ENCODE measurements at places on chromosomes 2 and 18.

DNA sequence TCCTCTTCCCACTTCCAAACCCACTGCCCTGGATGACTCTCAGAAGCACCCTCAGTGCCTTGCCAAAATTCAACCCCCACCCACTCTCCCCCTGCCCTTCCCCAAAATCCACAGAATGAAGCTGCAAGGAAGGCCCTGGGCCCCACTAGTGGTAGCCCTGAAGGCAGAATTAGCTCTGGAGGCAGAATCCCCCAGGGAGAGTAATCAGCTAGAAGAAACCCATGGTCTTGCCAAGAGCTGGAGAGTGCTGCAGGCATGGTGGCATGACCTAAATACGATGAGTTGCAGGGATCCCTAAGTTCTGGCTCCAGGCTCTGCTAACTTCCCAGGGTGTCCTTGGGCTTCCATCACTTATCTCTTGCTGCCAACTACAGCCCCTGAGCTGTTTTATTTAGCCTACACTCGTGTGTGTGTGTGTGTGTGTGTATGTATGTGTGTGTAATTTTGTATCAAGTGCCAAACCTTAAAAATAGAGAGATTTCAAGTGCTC, 7.9 kb downstream of the GAD1 start:
- no peak for DNase-seq

- no peak for DNase-seq
Measured at GRCh38 chr2:7075834-7076233, 158.6 kb downstream of the RNF144A start.

DNA sequence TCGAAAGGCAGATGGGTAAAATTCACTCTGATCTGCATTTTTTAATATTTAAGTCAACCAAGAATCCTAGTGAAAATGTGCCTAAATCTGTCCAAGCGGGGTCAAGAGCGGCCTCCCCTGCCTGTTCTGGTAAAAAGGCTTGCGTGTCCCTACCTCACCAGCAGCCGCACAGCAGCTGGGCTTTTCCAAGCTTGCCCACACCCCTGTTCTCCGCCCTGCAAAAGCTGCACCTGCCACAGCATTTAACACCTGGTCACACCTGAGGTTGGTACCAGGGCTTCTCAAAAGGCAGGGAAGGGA, 25.8 kb upstream of the TMEM182 start:
- no peak for DNase-seq

GRCh38 chr18:5388896-5389295, 93.4 kb upstream of the ZBTB14 start:
- no peak for DNase-seq

- no peak for DNase-seq
Measured at GRCh38 chr2:109046925-109047508, 58.0 kb upstream of the EDAR start.

GRCh38 chr2:11169333-11169732, 14.1 kb downstream of the SLC66A3 start:
- DNase-seq, result no peak

- DNase-seq, result peak; percentile 6
Measured at GRCh38 chr2:54422072-54422581, 34.0 kb upstream of the SPTBN1 start.

GRCh38 chr2:72425996-72426395, 278.3 kb upstream of the CYP26B1 start:
- DNase-seq, result no peak

DNA sequence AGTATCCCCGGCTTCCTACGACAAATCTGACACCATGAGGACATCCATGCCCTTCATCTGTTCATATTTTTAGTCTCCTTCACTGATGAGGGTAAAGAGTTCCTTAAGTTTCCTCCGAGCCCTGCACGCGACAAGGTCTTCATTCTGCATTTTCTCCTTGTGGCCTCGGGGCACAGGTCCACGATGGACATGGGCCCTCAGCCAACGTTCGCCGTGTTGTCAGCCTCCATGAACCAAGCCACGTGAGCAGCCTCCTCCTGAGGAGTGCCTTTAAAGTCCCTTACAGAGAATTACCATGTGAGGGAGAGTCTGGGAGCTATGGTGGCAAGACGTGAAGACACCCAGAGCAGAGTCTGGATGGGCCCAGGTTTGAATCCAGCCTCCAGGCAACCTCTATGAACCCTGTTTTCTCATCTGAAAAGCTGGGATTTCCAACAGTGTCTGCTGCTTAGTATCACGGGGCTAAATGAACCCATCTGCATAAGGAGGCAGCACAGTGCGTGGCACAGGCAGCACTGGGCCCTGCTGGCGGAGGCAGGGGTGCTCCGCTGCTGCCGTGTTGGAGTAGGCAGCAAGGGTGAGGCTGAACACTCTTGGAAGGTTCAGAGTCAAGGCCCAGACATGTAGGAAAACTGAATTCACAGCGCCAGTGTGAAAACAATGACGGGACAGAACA, 54.1 kb downstream of the EIPR1 start:
- no peak for DNase-seq

DNA sequence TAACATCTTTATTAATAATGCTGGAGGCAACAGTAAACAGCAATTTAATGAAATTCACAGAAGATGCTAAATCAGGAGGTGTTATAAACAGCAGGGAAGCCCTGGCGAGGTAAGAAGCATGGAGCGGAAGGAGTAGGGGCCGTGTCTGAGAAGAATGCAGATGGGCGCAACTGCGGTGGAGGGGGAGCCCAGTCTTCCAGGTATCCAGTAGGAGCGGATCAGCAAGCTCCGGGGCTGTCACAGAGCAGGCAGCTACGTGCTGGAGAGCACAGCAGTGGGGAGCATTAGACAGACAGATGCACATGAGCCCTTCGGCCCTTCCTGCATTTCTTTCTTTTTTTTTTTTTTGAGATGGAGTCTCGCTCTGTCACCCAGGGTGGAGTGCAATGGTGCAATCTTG, 82.3 kb downstream of the SH3RF3 start:
- no peak for DNase-seq

DNA sequence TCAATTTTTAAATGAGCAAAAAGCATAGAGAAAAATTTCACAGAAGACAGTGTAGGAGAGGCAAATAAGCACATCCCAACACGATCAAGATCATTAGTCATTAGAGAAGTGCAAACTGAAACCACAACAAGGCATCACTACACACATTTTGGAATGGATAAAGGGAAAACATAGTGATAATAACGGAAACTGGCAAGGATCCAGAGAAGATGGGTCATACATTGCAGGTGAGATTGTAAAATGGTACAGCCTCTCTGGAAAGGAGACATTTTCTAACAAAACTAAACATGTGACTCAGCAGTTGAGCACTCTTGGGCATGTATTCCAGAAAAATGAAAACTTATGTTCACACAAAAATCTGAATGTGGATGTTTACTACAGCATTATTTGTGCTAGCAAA, 98.3 kb upstream of the TMEM17 start:
- DNase-seq, result peak; percentile 43

DNA sequence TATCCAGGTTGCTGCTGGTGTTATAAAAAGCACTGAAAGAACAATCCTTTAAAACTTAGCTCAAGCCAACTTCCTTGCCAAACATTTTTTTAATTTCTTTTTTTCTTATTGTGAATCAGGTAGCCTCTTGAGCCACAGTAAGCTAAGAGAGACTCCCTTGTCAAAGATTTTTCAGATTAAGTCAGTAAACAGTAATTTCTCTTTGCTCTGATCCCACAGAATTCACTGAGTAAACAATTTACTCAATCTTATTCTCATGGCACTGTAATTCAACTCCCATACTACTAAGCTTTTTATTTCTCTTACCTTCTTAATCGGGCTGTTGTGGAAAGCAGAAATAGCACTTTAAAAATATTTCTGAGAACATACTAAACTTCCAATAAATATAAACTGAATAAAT, 82.7 kb downstream of the C2orf74 start:
- DNase-seq, result no peak

GRCh38 chr2:25341753-25342371, at the start of gene DNMT3A:
DNMT3A (minus strand) TSS chr2:25341925; CDS start chr2:25313984, 27,941 bp downstream.
- peak; percentile 57 for DNase-seq

DNA sequence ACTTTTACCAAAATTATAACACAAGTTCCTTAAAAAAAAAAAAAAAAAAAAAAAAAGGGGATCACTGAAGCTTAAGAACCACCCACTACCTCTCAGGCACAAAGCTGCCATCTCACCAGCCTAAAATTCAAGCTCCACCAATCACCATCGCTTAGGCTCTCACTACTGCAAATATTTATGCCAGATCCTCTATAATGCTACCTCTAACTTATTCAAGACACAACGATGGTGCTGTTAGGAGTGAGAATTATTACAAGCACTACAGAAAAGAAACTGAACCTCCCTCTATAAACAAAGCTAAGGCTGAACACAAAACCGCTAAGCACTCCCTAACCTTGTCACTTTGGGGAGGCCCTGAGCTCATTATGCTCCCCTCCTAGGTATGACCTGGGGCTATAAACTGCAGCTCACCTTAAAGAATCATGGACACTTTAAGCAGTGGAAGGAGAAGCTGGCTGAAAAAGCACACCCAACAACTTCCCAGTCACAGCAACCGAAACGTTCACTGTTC, 3.6 kb downstream of the FZD5 start:
- peak; percentile 83 for DNase-seq

GRCh38 chr18:58058720-58059119, 14.7 kb downstream of the NEDD4L start:
- peak; percentile 57 for DNase-seq

DNA sequence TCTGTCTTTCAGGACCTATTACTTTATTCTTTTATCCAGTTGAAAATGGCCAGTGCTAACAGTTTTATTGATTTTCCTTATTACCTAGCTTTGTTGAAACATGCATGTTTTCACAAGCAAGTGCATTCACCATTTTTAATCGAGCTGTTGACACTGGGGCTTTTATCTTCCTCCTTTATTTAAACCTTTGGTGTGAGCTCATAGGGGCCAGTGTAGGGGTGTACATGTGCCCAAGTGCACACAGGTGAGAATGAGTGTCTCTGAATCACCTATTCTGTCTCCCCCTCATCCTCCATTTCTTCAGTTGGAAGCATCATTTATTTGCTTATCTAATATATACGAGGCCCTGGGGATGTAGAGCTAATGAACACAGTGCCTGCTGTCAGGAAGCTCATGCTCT, 199.1 kb downstream of the PRKCE start:
- DNase-seq, result no peak

DNA sequence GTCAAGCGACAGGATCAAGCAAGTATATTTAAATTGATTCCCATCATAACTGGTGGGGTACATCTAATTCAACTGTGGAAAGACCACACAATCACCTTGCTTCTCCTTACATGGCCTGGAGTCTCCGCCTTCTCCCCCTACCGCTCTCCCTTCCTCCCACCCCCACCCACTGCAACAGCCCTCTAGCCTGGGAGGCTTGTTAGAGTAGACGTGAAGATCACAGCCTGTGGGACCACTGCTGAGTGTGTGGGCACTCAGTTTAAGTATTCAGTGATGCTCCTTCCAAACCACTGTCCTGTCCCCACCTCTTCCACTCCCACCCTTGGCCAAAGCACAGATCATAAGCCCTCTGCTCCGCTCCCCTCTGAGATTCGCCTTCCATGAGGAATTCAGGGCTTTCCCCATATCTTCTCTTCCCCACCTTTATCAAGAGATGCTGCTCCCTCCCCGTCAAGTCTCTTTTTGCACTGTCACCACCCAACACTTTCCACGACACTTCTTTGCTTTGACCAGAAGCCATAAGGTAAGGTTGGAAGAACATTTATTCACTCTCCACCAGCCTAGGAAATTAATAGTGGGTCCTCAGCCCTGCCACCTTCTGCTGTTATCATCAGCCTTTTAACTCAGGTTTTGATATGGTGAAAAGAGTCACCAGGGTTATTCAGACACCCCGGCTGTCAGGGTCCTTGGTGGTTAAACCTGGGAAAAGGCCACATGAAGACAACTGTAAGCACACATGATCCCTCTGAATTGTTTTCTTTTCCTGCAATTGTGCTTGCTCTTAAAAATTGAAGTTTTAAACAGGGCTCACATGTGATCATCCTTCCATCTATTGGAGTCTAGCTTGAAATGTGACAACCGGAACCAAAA, 1.7 kb downstream of the METTL4 start:
- peak; percentile 13 for DNase-seq

GRCh38 chr2:69138247-69138772, 125.3 kb downstream of the ANTXR1 start:
- no peak for DNase-seq

GRCh38 chr2:119263025-119263424, 39.4 kb downstream of the STEAP3 start:
- no peak for DNase-seq

DNA sequence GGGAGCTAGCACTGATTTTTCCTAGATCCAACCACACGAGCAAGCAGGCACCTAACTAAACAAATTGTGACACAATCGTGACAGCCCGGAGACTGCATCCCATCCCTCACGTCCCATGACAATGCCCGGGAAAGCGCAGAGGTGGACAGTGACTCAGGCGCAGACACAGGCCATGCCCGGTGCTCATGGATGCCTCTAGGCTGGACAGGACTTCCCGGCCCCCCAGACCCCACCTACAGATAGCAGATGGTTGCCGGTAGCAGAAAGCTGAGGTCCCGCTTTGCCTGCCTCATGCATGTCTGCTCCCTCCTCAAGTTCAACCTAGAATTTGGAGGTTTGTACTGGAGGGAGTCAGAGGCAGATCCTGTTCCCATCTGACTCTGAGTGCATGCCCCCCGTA, 81.0 kb downstream of the TPO start:
- no peak for DNase-seq

- DNase-seq, result no peak
Measured at GRCh38 chr2:212441141-212441540, 97.5 kb downstream of the ERBB4 start.

DNA sequence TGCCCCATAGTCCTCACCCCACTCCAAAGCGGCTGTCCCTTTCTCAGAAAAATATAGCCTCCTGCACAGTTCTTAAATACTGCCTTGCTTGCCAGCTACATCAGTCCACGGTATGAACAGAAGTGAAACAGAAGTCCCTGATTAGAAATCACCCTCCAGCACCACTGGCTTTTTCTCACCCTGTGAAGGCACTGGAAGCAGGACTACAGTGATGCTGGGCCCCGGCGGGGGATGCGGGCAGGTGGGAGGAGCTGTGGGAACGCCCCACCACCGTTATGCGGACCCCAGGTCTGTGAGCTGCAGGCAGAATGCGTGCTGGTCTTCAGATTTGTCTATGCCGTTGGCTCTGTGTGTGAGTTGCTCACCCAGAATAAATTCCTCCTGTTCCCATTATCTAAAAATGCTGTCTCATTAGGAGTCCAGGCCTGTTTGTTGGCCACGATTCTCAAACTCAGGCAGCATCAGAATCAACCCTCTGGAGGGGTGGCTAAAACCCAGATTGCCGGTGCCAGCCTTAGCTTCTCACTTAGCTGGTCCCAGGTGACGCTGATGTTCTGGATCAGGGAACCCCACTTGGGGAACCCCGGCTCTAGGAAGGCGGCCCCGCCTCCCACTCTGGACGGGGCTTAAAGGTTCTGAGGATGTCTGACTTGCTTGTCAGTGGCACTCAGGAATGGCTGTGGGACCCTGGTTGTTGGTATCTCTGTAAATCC, 224.8 kb upstream of the PXDN start:
- no peak for DNase-seq

- no peak for DNase-seq
Measured at GRCh38 chr2:31168291-31168690, 30.1 kb upstream of the GALNT14 start.

- no peak for DNase-seq
Measured at GRCh38 chr2:232502511-232502910, 14.9 kb upstream of the ECEL1 start.
